ENCODE measurements at places on chromosomes 1 and 21. TPM values are rescaled to one million over a fixed set of nuclear protein-coding genes. Genes with fewer than 3 reads are reported as not detected.

DNA sequence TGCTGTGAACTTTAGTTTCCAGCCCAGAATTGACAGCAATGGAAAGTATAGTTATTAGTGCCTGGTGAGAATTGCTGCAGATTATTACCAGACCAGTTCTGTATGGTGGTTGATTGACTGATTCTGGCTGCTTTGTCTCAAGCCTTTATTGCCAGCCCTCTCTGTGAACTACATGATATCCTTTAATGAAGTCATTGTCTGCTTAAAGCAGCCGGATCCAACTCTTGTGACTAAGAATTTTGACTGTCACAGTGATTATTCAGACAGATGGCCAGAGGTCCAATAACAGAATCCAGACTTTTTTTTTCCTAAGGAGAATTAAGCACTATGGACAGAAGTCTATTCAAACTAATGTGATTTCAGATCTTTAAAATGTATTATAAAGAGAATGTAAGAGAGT is 1548.6 kb upstream of the B3GALT2 start:
- no peaks in the 10 kb centered on the region for H3K36me3 ChIP-seq
- no peaks in the 10 kb centered on the region for H3K27me3 ChIP-seq
- no peak for DNase-seq
- no peaks in the 10 kb centered on the region for H3K4me1 ChIP-seq

DNA sequence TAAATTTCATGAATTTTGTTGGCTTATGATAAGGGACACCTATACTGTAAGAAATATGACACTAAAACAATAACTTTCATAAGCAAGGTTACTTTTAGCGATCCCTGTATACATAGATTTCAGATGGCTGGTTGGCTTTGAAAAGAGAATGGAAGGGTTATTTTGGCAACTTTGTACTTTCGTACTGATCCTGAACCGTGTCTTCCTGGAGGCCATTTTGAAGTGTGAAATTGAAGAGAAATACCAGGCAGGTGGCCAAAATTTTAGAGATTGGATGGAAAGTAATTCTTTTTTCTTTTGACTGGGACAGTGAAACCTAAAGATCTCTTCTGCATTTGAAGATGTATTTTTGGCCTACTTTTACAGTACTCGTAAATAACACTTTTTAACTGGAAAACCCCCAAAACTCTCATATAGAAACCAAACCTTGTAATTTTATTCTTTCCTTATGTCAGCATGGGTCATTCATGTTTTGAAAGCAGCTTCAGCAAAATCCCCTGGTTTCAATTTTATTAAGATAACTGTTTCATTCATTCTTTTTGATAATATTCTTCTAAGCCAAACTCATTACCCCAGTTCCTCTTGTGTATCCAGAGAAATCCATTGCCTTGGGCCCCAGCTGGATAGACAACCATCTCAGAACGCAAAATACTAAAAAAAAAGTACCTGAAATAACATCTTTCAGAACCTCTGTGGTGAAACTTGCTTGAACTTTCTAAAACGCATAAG is 38.4 kb upstream of the ZNF281 start:
- H3K27me3 ChIP-seq = no peaks in the 10 kb centered on the region
- H3K4me3 ChIP-seq = no peak overlapping the region
- no peak overlapping the region for H3K27ac ChIP-seq
- H3K36me3 ChIP-seq = no peaks in the 10 kb centered on the region
- no peak for DNase-seq

Gene SAMD13
- 0.59 TPM for total RNA-seq

DNA sequence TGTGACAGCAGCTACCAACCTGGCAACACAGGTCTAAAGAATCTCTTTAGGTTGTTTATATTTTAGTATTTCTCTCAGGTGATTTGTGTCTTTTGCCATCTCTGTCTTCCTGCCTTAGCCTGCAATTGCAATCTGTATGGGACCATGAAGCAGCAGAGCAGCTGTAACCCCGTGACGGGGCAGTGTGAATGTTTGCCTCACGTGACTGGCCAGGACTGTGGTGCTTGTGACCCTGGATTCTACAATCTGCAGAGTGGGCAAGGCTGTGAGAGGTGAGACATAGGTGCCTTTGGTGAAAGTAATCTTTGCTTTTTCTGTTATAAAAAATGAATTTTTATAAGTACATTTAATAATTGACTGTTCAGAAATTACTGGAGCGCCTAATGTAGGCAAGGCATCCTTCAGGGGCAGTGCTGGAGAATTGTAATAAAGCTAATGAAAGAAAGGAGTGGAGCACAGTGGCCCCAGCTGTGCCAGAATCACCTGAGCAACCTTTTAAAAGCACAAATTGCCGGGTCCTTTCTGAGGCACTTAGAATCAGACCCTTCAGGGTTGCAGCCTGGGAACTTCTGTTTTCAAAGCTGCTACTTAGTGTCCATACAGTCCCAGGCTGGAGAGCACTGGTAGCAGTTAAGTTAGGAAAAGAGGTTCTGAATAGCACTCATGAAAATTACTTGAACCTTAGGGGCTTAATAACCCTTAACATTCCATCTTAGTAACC is 60.6 kb upstream of the LAMC2 start:
- H3K27me3 ChIP-seq = no peaks in the 10 kb centered on the region
- H3K36me3 ChIP-seq = peaks cover 8% of the 10 kb centered on the region
- no peak overlapping the region for H3K27ac ChIP-seq
- H3K4me1 ChIP-seq = peaks cover 20% of the 10 kb centered on the region

DNA sequence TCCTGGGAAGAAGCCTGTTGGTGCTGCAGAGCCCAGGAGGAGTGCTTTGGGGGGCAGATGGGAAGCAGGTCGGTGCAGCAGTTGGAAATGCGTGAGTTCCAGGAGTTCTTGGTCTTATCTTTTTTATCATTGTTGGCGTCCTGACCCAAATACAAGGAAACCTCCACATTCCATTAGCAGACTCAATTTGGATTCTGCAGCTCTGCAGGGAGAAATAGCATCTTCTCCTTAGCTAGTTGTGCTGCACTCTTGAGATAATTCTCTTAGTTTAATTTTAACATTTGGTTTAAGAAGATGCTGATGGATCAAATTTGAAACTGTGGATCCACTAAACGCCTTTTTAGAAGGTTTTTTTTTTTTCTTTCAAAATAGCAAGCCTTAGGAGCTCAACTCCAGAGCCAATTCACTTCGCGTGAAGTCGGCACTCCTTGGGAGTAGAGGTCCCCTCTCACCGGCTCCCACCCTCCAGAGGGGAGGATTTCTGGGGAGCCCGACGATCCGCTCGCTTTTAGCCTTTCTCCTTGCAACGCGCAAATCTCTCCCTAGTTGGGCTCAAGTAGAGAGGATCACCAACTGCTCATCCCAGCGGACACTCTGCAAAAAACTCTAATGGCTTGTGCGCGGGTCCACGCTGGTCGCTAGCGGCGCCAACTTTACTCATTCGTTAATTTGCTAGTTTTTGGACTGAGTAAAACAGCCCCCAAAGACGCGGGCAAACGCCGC is 1.3 kb downstream of the PLD5 start:
- no peak overlapping the region for H3K4me3 ChIP-seq
- peaks cover 12% of the 10 kb centered on the region for H3K4me1 ChIP-seq
- no peak for DNase-seq
- H3K36me3 ChIP-seq = no peaks in the 10 kb centered on the region

GRCh38 chr1:240843798-240844197 is 231.8 kb upstream of the GREM2 start:
- H3K4me3 ChIP-seq = no peak overlapping the region
- no peaks in the 10 kb centered on the region for H3K4me1 ChIP-seq
- H3K27me3 ChIP-seq = no peaks in the 10 kb centered on the region
- no peaks in the 10 kb centered on the region for H3K36me3 ChIP-seq
- no peak for DNase-seq

Gene PTPN22
- total RNA-seq = not detected

DNA sequence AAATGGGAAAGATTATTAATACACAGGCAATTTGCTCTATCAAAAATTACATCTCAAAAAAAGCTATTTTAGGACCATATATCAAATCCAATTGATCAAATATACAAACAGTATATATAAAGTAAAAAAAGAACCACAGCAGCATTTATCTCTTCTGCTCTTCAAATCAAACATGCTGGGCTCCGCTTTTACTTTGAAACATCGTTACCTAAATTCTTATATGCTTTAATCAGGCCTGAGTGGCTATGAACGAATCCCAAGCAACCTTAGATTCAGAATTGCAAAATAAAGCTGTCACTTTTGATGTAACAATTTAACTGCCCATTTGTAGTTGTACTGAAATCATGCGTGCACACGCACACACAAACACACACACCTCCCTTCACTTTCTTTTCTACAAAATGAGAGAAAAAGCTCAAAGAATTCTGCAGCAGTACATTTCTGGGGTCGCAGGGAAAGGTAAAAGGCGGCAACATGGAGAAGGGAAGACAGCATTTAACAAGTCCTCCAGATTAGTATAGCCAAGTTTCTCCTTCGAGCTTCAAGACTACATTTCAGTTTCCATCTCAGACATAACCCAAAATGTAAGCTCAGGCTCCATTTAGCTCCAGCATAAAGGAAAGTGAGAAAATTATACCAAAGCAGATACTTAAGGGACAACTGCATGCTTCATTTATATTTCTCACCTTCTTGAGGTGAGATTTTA is 92.2 kb upstream of the TTC39A start:
- H3K4me3 ChIP-seq = no peak overlapping the region
- no peaks in the 10 kb centered on the region for H3K4me1 ChIP-seq
- no peak for DNase-seq
- no peaks in the 10 kb centered on the region for H3K36me3 ChIP-seq
- peak overlapping the region; percentile 71 for H3K27ac ChIP-seq
